Thoracic aorta (tissue), 2 donors: ENCODE measurements at places on chromosomes 3 and 15. TPM values are rescaled to one million over a fixed set of nuclear protein-coding genes. Genes with fewer than 3 reads are reported as not detected.

Gene SI
- total RNA-seq: not detected

Gene EPHA3
- total RNA-seq: 3.5 TPM

Gene IL16
- total RNA-seq: 17.1 TPM

Gene FBXO40
- total RNA-seq: not detected

Gene PIGX
- total RNA-seq: 19.3 TPM

Gene PDZRN3
- total RNA-seq: 166 TPM

Gene HDDC3
- 11.5 TPM for total RNA-seq

Gene PLSCR2
- not detected for total RNA-seq

GRCh38 chr3:46986055-46986730 lies 6.7 kb downstream of the NBEAL2 start:
- DNase-seq: no peak

GRCh38 chr3:159904911-159905310 lies 83.7 kb upstream of the IL12A start:
- no peak for DNase-seq

DNA sequence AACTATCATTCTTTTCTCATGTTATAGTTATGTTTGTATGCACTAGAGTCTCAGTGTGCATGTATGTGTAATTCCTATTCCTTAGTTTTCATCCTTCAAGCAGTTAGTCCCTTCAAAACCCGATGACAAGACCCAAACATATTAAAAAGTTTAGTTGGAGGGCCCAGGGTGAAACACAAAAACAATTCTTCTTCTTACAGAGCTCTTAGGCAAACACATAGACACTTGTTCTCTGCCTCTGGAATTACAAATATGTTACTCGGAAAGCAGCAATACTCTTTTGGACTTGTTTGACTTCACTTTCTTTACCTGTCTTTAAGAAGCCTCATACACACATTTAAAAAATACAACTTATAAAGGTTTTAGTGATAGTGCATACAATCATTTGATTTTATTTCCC lies 763 bp upstream of the CNTN6 start:
- no peak for DNase-seq

DNA sequence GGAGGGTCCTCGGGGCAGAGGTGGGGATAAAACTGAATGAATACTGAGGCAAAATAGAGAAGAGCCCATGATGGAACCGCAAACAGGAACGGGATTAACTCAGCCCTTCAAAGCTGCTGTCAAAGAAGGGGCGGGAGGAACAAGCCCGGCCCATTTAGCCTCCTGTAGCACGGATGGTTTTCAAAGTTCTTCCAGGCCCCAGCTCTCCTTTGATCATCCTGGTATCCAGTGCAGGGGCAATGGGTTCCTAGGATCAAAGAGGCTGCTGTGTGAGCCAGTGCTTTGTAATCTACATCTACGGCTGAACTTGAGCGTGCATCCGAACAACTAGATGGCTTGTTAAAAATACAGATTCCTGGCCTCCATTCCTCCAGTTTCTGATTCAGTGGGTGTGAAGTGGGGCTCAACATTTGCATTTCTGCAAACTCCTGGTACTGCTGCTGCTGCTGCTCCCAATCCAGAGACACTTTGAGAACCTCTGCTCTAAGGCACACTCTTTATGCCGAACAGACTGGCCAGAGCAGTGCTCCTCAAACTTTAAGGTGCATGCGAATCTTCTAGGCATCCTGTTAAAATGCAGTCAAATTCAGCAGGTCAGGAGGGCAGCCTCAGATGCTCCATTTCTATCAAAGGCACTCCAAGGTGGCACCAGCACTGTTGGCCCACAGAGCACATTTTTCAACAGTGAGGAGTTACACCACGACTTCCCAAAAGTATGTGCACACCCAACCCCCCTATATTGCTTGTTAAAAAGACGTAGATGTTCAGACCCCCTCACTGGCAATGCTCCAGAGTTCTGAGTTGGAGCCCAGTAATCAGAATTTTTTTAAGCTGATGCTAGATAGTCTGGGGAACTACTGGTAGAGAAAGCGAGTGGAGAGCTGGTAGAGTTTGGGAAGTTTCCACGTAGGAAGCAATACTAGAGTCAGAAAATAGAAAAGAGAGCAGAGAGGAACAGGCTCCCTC lies 5.6 kb downstream of the GALNT15 start:
- no peak for DNase-seq

- DNase-seq: no peak
These were observed 13.0 kb upstream of the TF start for GRCh38 chr3:133733226-133733625.

DNA sequence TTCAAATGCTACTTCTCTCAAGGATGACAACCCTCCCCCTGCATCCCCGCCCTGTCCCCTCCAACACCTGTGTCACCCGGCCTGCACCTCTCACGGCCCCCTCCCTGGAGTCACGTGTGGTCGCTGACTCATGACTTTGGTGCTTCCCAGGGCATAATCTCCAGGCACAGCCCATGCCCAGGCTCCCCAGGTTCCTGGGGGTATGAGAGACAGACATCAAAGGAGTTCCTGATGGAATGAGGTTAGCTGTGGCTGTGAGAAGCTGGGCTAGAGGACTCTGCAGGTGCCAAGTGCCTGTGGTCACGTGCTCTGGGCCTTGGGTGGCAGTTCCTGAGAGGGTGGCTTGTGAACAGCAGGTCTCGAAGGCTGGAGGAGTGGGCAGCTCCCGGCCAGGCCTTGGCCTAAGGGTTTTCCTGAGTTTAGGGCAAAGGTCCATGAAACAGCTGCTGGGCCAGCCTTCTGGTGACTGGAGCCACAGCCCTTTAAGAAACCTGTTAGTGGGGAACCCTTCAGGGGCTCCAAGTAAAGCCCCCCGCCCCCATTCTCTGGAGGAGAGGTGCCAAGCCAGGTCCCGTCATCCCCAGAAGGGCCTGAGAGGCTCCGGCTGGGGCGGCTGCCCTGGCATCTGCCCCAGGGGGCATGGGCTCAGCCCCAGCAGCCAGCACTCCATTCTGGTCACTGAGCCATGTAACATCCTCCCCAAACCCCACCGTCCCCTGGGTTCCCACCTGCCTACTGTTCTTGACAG lies 230.0 kb downstream of the XXYLT1 start:
- no peak for DNase-seq

DNA sequence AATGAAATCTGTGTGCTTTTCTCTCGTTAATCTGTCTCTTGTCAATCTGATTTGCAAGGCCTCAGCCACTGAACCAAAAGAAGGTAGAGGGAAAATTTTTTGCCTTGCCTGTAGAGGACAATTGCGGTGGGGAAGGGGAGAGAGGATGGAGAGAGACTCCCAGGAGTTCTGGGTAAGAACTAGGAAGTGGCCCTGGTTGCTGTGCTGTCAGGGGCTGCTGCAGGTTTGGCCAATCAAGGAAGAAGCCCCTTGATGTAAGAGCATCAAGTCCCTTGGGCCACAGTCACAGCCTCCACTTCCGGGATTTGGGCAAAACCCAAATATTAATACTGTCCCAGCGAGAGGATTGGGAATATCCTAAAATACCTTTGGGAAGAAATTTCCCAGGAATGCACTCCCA lies 43.3 kb downstream of the TRANK1 start:
- DNase-seq: no peak

GRCh38 chr3:64956711-64957325 lies 269.0 kb upstream of the ADAMTS9 start:
- no peak for DNase-seq

DNA sequence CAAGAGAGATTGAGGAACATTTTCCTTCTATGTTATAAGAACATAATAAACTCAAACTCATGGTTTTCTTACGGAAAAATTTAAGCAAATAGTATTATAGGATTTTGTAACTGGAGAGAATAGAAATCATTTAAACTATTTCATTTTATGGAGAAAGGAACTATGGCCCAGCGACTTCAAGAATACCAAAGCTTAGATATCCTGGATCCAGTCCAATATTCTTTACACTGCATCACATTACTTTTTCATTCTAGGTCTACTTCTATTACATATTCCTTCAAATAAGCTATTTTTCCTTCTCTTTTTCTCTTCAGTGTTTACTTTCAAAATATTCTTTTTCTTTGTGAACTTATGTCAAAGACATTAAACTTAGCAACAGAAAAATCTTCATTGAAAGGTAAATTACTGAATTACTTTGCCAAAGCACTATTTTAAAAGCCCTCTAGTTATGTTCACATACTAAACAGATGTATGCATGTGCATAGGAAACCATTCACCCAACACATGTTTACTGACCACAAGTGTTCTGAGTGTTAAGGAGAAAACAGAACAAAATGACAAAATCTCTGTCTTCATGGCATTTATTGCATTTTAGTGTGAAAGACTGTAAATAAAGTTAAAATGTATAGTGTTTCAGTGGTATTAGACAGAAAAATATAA lies 20.4 kb downstream of the KPNA4 start:
- DNase-seq: no peak

DNA sequence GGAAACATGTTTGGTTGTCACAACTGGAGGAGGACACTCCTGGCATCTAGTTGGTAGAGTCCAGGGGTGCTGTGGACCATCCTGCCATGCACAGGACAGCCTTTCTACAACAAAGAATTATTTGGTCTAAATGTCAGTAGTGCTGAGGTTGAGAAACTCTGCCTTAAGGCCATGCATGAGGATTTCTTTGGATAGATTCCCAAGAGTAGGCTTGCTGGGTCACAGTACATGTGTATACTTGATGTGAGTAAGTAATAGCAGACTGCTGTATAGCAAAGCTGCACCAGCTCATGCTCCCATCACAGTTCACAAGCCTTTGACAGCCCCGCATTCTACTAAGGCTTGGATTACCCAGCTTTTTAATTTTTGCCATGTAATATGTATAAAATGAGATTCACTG lies 151.3 kb downstream of the MFSD1 start:
- no peak for DNase-seq

DNA sequence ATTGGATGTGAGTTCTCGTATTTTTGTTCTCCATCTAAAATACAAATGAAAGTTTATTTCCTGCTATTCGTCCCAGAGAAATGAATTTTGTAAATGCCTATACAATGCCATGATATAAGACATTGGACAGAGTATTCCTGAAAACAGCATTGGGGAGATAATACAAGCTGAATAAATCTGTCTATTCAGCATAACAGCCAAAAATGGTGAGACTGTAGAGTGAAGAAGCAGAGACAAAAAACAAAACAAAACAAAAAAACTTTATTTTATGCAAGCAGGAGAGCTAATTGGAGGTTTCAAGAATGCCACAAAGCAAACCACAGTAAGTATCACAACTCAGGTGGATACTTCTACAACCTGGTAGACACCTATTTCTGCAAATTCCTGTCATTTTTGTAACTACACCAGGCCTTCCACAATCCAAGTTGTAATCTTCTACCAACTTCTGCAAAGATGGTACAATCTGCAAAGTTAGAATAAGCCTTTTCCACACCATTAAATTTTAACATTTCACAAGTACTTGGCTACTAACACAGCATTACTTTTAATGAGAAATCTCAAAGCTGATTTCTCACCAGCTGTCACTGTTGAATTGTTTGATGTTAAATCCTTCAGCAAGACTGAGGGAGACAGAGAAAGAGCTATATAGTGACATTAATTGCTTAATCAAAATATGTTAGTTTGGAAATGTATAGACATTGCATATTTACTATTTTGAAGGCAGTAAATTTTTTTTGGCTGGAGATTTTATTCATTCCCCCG lies 163.1 kb downstream of the CLSTN2 start:
- DNase-seq: no peak

- no peak for DNase-seq
These were observed 160.3 kb downstream of the ANXA2 start for GRCh38 chr15:60237446-60237845.

DNA sequence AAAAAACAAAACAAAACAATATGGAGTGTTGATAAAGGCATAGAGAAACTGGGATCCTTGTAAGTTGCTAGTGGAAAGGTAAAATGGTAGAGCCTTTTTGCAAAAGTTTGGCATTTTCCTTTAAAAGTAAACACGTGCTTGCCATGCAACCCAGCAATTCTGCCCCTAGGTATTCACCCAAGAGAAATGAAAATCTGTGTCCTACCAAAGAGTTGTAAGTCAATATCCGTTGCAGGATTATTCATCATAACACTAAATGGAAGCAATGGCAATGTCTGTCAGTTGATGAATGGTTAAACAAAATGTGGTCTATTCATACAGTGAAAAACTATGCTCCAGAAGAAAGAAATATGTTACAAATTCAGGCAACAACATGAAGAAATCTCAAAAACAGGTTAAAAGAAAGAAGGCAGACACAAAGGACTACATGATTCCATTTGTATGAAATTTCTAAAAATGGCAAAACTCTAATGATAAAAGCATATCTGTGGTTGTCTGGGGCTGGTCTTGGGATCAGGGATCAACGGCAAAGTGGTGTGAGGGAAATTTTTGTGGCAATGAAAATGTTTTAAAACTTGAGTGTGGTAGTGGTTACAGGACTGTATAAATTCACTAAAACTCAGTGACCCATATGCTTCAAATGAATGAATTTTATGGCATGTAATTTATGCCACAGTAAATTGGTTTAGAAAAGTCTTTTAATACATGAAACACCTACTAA lies 229.6 kb downstream of the OPA1 start:
- no peak for DNase-seq

GRCh38 chr3:168794427-168794826 lies 698.7 kb upstream of the GOLIM4 start:
- DNase-seq: no peak

- peak; percentile 42 for DNase-seq
These were observed 162.0 kb downstream of the KLF13 start for GRCh38 chr15:31488437-31489204.

- DNase-seq: no peak
These were observed 40.3 kb upstream of the ATP2C1 start for GRCh38 chr3:130853581-130853980.

GRCh38 chr3:187618722-187619121 lies 51.5 kb downstream of the SST start:
- DNase-seq: no peak

DNA sequence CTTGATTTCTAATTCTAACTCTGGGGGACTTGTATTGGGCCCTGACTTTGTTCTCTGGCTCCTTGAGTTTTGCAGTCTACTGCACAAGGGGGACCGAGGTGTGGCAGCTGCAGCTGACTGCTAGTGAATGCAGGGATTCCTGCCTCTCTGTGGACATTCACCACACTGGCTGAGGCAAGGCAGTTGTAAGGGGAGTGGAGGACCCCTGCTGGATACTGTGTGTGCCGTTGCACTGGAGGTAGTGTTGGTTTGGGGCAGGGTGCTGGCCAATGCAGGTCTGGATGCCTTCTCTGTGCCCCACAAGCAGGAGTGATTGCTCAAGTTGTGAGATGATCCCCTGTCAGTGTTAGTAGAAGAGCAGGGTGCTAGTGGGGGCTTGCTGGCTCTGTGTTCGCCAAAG lies 626.1 kb downstream of the SQOR start:
- DNase-seq: no peak

DNA sequence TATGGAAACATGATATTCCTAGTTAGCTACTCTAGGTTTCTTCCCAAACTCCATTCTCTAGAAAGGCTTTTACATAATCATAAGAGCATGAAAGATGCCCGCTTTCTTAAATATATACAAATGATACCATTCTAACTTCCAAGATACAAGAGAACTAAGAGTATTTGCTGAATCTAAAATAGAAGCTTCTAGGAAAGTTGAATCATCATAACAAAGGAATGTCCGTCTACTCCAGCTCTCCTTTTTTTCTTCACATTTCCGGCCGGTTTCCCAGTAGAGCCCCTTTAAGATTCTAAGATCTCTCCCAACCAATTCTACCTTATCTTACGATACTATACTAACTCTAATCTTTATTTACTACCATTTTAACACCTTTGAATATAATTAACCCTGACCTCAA lies 60.1 kb downstream of the RAD18 start:
- no peak for DNase-seq

- no peak for DNase-seq
These were observed 1.7 kb upstream of the PPARG start for GRCh38 chr3:12286927-12287726.
